ENCODE measurements at places on chromosomes 2 and 18. TPM values are rescaled to one million over a fixed set of nuclear protein-coding genes. Genes with fewer than 3 reads are reported as not detected.

FBXO41 gene
- 3.1 TPM for total RNA-seq

PRSS56 gene
- total RNA-seq, result not detected

PSMA8 gene
- total RNA-seq, result not detected

AGXT gene
- total RNA-seq, result not detected

LYPD6B gene
- total RNA-seq, result not detected

SP140L gene
- 12.2 TPM for total RNA-seq

CTAGE1 gene
- total RNA-seq, result not detected

ERBB4 gene
- 0.17 TPM for total RNA-seq

LRP1B gene
- 13.3 TPM for total RNA-seq

NTSR2 gene
- 1.1 TPM for total RNA-seq

PCARE gene
- not detected for total RNA-seq

STPG4 gene
- total RNA-seq, result not detected

UGT1A8 gene
- not detected for total RNA-seq

GAD1 gene
- not detected for total RNA-seq

MSTN gene
- total RNA-seq, result 0.38 TPM

ATP8B1 gene
- total RNA-seq, result 14.3 TPM

FSIP2 gene
- total RNA-seq, result 0.88 TPM

PAX8 gene
- total RNA-seq, result 10.7 TPM

PARD3B gene
- total RNA-seq, result 32.8 TPM

UGT1A10 gene
- not detected for total RNA-seq

IL1B gene
- not detected for total RNA-seq

CCDC148 gene
- 0.51 TPM for total RNA-seq

MTERF4 gene
- total RNA-seq, result 43.4 TPM

RUFY4 gene
- 0.85 TPM for total RNA-seq

SCYGR7 gene
- total RNA-seq, result not detected

SNED1 gene
- 83.3 TPM for total RNA-seq

TNS1 gene
- 1,168 TPM for total RNA-seq

CTLA4 gene
- 0.88 TPM for total RNA-seq

HMSD gene
- not detected for total RNA-seq

LYPD6 gene
- under 0.01 TPM for total RNA-seq

ZC3H15 gene
- 66.3 TPM for total RNA-seq

All from subcutaneous adipose tissue (tissue), 4 donors.